ENCODE measurements at places on chromosomes 16 and 17.

GRCh38 chr17:47208744-47209488 is at the start of gene MYL4:
Gene MYL4, plus strand, starts transcription at chr17:47209348. Its CDS starts 75 bp downstream, at chr17:47209423.
- no peak for DNase-seq

GRCh38 chr17:73429440-73430164 is 117.8 kb upstream of the CDC42EP4 start:
- DNase-seq, result peak; percentile 51

DNA sequence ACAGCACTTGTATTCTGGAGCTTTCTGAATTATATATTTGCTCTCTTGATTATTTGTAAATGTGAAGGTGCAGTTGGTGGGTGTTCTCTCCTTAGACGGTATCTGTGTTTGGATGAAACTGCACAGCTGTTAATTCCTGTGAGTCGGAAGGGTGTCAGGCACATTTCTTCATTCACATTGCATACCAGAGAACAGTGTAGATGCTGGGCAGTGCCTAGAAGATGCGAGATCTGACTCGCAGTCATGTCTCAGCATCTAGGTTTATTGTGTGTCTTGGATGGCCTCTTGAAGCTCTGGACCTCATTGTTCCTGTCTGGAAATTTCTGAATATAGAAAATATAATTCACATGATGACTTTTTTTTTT is 61.2 kb downstream of the CLEC16A start:
- peak; percentile 48 for DNase-seq

DNA sequence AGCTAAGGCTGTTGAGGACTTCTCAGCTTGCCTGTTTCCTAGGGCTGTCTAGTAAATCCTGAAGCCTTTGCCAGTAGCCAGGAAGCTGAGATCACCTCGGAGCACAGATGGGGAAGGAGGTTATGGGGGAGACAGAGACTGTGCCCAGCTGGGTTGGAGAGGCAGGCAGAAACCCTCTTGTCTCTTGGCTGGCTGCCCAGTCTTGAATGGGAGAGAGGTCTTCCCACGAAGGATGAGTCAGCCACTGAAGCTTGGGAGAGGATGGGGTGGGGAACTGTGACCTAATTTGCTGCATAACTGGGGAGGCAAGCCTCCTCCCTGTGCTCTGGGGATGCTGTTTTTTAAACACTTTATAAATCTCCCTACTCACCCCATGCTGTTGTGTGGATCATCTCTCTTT is 69.8 kb downstream of the SHISA9 start:
- peak; percentile 87 for DNase-seq

DNA sequence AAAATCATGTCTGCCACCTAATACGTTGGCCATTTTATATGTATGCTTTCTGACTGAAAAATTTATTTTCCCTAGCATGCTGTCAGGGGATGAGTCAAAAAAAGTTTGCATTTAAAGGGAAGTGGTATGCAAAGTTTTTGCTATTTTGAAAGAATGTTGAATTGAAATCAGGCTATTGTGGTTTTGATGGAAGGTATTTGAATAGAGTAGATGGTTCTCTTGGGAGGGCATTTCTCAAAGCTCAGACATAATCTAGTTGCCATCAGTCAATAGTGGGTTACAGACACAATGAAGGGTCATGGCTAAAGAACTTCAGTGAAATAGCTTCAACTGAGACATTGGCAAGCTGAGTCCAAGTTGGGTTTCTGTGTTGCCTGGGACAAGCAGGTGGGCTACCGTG is 102.4 kb downstream of the MAP2K6 start:
- no peak for DNase-seq

DNA sequence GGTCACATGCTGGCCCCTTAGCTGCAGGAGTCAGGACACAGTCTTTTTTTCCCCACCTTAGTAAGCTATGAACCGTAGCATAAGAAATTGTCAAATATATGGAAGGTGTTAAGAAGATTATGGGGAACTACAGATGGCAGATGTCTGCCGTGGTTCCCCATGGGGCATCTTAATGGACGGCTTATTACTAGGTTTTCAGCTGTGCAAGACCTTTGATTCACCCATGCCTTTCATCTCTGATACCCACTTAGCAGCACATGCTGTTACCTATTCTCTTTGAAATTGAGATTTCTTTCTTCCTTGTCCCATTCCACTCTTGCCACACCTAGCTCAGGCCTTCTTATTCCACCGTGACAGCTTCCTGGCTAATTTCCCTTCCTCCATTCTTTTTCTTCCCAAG is 70.7 kb downstream of the RPTOR start:
- no peak for DNase-seq

- DNase-seq, result peak; percentile 73
Observed at GRCh38 chr16:57304169-57305061, 19.9 kb upstream of the PLLP start.

GRCh38 chr17:7133424-7133823 is 18.8 kb upstream of the ASGR2 start:
- no peak for DNase-seq

DNA sequence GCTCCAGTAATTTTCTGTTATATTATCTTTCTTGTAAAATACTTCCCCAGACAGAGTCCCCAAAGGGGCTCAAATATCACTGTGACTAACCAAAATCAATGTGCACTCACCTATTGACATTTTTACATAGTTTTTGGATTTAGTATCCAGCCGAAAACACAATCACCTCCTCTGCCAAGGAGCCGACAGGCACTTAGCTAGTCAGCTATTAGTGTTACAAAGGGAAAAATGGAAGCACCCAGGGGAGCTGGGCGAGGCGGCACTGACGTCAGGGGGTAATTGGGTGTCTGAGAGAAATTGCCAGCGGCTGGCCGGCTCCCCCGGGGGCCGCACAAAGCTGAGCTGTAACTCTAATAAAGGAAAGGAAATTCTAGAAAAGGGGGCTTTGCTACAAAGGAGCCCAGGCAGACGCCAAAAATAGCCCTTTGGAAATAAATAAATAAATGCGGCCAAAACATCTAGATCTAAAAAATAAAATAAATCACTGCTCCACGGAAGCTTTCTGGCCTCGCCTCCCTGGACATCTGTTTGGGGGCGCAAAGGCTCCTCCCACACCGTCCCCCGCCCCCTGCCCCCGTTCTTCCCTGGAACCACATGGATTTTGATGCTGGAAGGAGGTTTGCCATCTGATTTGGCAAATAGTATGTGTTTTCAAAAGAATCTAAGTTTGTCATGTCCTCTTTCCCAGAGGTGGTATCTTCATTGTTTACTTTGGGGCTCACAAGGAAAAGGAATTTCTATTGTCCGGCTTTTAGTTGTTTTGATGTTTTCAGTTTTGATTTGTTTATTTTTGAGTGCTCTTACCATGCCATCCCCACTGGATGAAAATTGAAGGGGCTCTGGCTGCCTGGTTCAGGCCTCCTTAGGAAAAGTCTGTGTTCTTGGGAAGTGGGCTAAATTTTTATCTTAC is 156.7 kb downstream of the ZNF423 start:
- no peak for DNase-seq
